ENCODE measurements at places on chromosomes 7 and 10. TPM values are rescaled to one million over a fixed set of nuclear protein-coding genes. Genes with fewer than 3 reads are reported as not detected.

MRC1 gene
- not detected for total RNA-seq

DNA sequence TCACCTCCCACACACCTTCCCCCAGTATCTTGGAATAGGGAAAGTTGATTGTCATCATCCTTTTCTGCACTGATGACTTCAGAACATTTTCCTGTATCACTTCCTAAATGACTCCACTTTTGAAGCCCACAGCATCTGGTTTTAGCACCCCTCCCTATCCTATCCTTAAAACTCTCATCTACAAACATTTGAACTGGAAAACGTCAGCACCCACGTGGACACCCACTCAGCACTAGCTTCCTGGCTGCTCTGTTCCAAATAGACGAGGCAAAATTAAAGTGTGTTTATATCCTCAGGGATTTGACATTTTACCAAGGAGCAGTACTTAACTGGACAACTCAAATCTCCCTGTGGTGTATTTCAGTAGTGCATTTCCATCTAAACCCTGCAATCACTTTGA lies 73.9 kb downstream of the REEP3 start:
- ATAC-seq: no peak

TDRD1 gene
- total RNA-seq: 0.09 TPM

DNA sequence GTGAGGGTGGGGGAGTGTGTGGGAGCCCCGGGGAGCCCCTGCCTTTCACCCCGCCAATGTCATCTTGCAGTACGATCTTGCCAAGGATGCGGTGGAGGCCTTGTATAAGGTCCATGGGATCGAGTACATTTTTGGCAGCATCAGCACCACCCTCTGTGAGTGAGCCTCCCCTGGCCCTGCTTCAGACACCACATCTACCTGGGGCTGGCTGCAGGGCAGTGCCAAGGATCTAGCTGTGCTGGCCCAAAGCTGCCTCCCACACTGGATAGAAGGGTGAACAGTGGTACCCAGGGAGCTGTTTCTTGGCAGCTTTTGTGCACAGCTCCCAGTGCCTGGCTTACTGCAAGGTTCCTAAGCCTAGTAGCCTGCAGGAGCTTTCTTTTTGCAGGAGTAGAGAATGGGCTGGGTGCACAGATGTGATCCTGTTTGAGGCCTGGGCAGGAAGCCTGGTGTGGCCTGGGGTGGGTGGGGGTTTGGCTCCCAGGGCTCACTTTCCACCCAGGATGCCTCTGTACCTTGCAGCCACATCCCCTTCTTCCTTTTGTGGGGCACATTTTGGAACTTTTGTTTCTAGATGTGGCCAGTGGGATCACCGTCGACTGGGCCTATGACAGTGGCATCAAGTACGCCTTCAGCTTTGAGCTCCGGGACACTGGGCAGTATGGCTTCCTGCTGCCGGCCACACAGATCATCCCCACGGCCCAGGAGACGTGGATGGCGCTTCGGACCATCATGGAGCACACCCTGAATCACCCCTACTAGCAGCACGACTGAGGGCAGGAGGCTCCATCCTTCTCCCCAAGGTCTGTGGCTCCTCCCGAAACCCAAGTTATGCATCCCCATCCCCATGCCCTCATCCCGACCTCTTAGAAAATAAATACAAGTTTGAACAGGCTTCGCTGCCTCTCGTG lies 12.2 kb upstream of the CPA1 start:
- no peak for ATAC-seq

DNA sequence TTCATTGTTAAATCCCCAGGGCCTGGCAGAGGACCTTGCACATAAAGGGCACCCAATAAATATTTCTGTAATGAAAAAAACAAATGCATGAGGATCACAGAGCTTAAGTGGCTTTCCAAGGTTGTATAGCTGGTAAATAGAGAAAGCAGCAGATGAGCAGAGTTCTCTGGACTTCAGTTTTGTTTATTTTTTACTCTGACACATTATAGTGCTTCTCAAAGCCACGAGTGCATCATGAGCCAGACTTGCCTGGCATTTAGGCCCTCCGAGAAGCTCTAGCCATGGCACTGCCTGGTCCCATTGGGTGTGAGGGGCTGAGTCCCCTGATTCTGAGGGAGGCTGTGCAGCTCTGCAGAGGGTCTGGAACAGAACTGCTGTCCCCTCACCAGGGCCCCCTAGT lies 87.2 kb upstream of the ZNF32 start:
- no peak for ATAC-seq

DNA sequence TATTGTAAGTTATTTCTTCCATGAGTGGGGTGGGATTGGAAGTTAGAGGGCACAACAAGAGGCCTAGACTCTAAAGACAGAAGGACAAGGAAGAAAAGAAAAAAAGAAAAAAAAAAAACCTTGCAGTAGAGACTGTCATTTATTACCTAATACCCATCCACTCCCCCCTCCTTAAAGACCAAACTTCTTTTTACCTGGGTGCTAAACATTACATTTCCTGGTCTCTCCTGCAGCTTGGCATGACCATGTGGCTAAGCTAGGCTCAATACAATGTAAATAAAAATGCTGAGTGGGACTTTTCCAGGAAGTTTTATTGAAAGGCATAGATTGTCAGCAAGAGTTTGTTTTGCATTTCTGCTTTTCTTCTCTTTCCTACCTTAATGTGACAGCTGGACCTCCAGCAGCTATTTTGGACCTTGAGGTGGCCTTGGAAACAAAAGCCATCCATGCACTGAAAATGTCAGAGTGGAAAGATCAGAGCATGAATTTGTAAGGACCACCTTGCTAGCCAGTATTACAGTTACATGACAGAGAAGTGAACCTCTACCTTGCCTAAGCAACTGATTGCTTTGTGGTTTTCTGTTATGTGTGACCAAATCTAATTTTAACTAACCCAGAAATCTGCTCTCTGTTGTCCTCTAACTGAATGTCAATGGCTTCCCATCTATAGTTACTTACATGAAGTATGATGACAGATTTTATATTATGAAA lies 81.3 kb upstream of the SFMBT2 start:
- ATAC-seq: peak; percentile 38

- ATAC-seq: no peak
These were observed 86.1 kb upstream of the PPP2R2D start for GRCh38 chr10:131814567-131815265.

DYNC1I1 gene
- total RNA-seq: not detected

DNA sequence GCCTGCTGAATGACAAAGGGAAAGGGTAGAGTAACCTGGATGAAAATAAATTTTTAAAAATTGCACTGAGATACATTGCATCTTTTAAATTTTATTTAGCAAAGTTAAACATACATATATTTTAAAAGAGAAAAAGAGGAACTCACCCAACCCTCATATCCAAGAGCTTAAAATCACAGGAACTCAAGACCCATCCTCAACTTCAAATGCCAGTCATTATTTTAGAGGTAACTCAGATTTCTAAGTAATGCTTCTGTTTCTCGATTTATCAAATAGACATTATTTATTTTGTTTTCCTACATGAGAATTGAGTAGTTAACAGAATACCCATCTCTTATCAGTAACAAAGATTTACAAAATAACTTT lies 32.4 kb upstream of the KMT2E start:
- no peak for ATAC-seq

FAM24B gene
- 14.8 TPM for total RNA-seq

CLDN4 gene
- 0.26 TPM for total RNA-seq

NXPH1 gene
- total RNA-seq: not detected

GRCh38 chr10:124592736-124593430 lies 131.3 kb downstream of the LHPP start:
- no peak for ATAC-seq

- ATAC-seq: no peak
These were observed 3.8 kb upstream of the CAV2 start for GRCh38 chr7:116495736-116496135.

- no peak for ATAC-seq
These were observed 716.1 kb downstream of the PHTF2 start for GRCh38 chr7:78514634-78515033.

MARCHF5 gene
- total RNA-seq: 28.7 TPM

DNA sequence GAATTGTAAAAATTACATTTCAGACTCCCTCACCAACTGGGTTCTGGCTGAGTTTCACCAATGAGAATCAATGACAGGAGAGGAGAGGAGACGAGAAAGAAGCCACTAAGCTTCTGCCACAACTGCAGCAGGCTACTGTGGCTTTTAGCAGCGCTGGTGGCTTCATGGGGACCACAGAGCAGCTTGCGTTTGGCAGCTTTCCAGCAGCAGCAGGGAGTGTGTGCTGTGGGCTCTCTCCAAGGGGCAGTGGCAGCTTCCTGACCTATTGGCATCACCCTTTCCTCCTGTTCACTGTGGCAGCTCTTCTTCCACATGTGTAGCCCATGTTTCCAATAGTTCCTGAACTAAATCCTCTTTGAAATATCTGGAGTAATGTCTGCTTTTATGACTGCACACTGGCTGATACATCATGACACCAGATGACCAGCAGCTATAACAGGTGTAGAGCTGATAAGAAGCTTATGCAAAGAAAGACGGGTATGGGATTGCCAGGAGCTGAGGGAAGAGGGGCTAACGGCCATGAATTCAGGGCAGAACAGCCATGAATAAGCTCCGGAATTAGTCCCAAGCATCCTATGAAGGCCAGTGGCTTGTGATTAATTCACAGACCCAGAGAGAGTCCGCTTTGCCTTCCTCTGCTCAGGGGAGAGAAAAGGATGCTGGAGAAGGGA lies 46.8 kb downstream of the KCNH2 start:
- no peak for ATAC-seq

ARMC3 gene
- total RNA-seq: not detected

DNA sequence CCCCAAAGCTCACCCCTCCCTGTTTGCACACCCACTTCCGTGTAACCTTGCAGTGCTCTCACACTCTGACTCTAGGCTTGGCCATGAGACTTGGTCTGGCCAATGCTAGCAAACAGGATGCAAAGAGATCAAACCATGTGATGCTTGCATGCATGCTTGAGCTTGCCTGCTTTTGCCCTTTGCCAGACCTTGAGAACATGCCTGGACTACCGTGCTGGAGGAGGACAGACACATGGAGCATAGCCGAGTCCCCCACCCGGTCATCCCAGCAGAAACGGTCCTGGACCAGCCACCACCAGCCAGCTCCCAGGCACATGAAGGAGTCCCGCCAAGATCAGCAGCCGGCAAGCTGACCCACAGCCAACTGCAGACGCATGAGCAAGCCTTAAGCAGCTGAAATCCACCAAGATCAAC lies 23.4 kb downstream of the PYROXD2 start:
- ATAC-seq: peak; percentile 26

FBXW4 gene
- total RNA-seq: 37.1 TPM

SCIN gene
- 0.17 TPM for total RNA-seq
